NCI-H2171 (cell line): ENCODE measurements at places on chromosomes 7 and 10.

DNA sequence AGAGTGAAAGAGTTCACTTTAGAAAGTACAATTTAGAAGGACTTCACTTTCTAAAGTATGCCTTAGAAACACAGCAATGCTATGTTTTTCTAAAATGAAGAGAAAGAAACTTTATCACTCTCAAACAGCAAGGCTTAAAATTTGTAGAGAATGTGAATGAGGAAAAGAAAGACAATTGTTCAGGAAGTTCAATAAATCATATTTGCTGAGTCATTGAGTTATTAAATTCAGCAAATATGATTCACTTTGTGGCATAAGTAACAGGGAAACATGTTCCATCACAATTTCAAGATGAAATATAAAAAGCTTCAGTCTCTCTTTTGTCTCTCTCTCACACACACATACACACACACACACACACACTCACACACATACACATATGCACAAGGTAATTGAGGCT is 187.9 kb downstream of the PCDH15 start:
- DNase-seq: no peak

GRCh38 chr10:48205918-48206317 is 68.6 kb downstream of the FRMPD2 start:
- no peak for DNase-seq

- DNase-seq: no peak
These were observed 118.1 kb downstream of the GNAT3 start for GRCh38 chr7:80393786-80394185.

DNA sequence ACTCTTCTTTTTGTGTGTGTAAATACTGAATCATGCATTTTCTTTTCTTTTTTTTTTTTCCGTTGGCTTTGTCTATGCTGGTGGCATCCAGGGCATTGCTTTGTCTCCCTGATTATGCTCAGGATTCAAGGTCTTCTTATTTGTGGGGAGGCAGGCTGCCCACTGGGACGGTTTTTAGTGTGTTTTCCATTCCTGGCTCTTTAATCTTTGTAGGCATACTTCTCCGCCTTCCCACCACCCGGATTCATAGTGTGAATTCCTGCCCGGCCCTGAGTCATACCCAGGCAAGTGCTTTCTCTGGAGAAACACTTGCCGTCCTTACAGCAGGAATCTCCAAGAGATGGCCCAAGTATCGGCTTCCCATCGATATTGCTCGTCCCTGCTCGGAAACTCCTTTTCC is 5.2 kb downstream of the ZNF655 start:
- no peak for DNase-seq

DNA sequence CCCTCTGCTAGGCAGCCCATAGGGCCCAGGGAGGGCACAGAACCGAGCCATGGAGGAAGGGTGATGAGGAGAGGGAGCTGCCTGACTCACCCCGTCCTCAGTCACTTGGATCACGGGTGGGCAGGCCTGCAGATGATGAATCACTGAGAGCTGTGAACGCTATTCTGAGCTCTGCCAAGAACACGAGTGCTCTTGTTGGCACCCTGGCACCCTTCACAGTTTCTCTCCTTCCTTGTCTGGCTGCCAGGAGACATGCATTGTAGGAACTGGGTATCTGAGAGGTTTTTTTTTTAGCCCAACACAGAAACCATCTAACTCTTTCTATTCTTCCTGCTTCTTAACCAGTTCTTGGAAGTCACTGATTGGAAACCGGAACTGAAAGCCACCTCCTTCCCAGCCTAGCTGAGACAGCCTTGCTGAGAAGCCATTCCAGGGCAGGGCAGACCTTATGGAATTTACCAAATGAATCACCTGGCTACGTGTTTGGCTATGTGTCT is 82.1 kb downstream of the SLC37A3 start:
- DNase-seq: no peak
